ENCODE measurements at places on chromosomes 11 and 22. TPM values are rescaled to one million over a fixed set of nuclear protein-coding genes. Genes with fewer than 3 reads are reported as not detected.

Gene C11orf16
- not detected for total RNA-seq

Gene PRRG4
- total RNA-seq, result 2.7 TPM

Gene CASP5
- 0.50 TPM for total RNA-seq

Gene GLYAT
- not detected for total RNA-seq

Gene B4GALNT4
- 5.1 TPM for total RNA-seq

Gene OMP
- not detected for total RNA-seq

Gene RNF214
- total RNA-seq, result 12.4 TPM

Gene RBMXL2
- total RNA-seq, result not detected

Gene MRGPRX4
- total RNA-seq, result not detected
